Aortic smooth muscle cell (primary cell): ENCODE measurements at places on chromosomes 7 and 10. TPM values are rescaled to one million over a fixed set of nuclear protein-coding genes. Genes with fewer than 3 reads are reported as not detected.

Gene MXI1
- 11.0 and 11.7 TPM in 2 replicates for total RNA-seq

Gene CLDN4
- 0.12 and 0.13 TPM in 2 replicates for total RNA-seq

Gene NKX6-2
- total RNA-seq, result 0.12 TPM in 1 of 2 replicates, not detected in the other

Gene PLEKHS1
- not detected in 2 replicates for total RNA-seq

Gene MACC1
- under 0.01 and 0.06 TPM in 2 replicates for total RNA-seq

Gene MAT1A
- not detected in 2 replicates for total RNA-seq

Gene AVL9
- total RNA-seq, result 22.2 and 28.9 TPM in 2 replicates

Gene GTF2IRD2
- 4.8 and 6.4 TPM in 2 replicates for total RNA-seq

Gene CCDC136
- total RNA-seq, result 5.8 and 7.6 TPM in 2 replicates

Gene SH2B2
- total RNA-seq, result 0.50 and 0.92 TPM in 2 replicates

Gene MOGAT3
- not detected in 2 replicates for total RNA-seq

Gene TUBAL3
- total RNA-seq, result not detected in 2 replicates

Gene HOXA13
- not detected in 2 replicates for total RNA-seq

Gene C10orf62
- 0.12 and 0.13 TPM in 2 replicates for total RNA-seq

Gene LEP
- total RNA-seq, result not detected in 2 replicates

Gene DUS4L
- 4.8 and 7.2 TPM in 2 replicates for total RNA-seq

Gene PLAC9
- 69.5 and 73.6 TPM in 2 replicates for total RNA-seq

Gene MBL2
- not detected in 2 replicates for total RNA-seq

Gene OPN4
- total RNA-seq, result not detected in 2 replicates

Gene GNAT3
- not detected in 2 replicates for total RNA-seq

Gene ITGB8
- total RNA-seq, result 5.7 and 10.1 TPM in 2 replicates

Gene TMEM248
- 74.5 and 86.5 TPM in 2 replicates for total RNA-seq

Gene CXCL12
- 814 and 1,285 TPM in 2 replicates for total RNA-seq

Gene PTF1A
- total RNA-seq, result not detected in 2 replicates

Gene CALCR
- not detected in 2 replicates for total RNA-seq

Gene EBF3
- total RNA-seq, result 0.81 and 1.7 TPM in 2 replicates

Gene COL26A1
- total RNA-seq, result 0.12 TPM in 1 of 2 replicates, not detected in the other

Gene CDK13
- total RNA-seq, result 41.6 and 50.4 TPM in 2 replicates

Gene MLXIPL
- total RNA-seq, result under 0.01 TPM in 1 of 2 replicates, not detected in the other

Gene GNA12
- total RNA-seq, result 17.6 and 22.2 TPM in 2 replicates

Gene CALN1
- not detected in 2 replicates for total RNA-seq
